ENCODE measurements at places on chromosomes 1 and 21.

- DNase-seq = no peak
Measured at GRCh38 chr1:27154469-27154990, 395 bp downstream of the SLC9A1 start.

DNA sequence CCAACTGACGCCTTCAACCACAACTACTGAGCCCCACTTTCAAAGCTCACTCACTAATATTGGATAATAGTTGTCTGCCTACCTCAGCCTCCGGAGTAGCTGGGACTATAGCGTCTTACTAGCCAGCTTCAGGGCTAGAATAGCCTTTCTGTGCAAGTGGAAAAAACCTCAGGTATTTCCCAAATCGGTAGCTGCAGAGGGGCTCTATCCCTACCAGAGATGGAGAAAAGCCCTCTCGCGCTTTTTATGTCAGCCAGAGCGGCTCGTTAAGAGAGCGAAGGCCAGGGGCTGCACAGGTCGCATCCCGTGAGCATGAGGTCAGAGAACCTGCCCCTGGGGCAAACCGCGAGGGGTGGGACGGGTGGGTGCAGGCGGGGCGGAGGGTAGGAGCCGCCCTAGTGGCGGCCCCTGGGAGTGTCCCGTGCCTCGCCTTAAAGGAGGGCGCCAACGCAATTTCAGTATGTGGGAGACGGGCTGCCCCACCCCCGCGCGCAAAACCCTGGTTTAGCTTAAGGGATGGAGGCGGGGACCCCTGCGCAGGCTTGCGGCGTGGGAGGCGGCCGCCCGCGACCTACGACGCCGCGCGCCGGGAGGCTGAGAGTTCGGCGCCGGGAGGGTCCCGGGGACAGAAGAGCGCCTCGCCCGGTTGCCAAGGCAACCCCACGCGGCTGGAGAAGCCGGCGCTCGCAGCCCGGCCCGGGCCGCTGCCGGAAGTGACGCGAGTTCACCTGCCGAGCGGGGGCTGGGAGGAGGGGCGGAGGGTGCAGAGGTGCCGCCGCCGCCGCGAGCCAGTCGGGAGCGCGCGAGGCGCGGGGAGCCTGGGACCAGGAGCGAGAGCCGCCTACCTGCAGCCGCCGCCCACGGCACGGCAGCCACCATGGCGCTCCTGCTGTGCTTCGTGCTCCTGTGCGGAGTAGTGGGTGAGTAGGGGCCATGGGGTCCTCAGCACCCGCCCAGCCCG is at the start of gene CXADR:
Gene CXADR, plus strand, starts transcription at position 791 of the 961 bp plus-strand sequence. Its CDS starts 87 bp downstream, at position 878.
- DNase-seq = peak; percentile 91

- DNase-seq = peak; percentile 48
Measured at GRCh38 chr21:19237608-19238007, 834.0 kb upstream of the TMPRSS15 start.

- no peak for DNase-seq
Measured at GRCh38 chr1:209323743-209324142, 259.8 kb upstream of the CAMK1G start.

DNA sequence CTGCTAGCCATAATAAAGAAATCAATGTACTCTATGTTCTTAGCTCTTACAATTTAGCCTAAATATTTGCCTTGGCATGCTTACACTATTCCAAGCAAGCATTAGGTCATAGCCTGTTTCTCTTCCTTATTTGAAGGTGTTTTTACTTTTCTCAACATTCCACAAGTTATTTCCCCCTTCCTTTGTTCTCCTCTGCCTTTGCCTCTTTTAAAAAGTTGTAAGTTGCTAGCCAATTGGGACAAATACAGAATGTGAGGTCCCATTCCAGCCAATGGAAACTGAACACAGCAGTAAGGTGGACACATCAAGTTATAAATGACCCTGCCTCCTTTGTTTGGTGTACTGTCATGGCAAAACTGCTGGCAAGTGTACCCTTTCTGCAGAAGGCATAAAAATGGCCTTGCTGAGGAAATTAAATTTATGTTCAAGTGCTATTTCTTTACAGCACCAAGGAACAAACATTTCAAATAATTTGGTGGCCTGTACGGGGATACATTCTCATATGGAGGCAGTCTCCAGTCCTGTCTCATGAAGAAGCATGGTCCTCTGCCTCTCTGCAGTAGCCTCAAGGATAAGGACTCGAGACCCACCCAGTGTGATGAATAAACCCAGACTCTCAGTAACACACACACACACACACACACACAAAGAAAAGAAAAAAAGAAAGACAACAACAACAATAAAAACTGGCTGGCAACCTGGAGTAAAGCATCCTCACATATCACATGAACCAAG is 28.8 kb upstream of the FMO1 start:
- no peak for DNase-seq

- DNase-seq = no peak
Measured at GRCh38 chr1:226309398-226310244, 657 bp upstream of the LIN9 start.

DNA sequence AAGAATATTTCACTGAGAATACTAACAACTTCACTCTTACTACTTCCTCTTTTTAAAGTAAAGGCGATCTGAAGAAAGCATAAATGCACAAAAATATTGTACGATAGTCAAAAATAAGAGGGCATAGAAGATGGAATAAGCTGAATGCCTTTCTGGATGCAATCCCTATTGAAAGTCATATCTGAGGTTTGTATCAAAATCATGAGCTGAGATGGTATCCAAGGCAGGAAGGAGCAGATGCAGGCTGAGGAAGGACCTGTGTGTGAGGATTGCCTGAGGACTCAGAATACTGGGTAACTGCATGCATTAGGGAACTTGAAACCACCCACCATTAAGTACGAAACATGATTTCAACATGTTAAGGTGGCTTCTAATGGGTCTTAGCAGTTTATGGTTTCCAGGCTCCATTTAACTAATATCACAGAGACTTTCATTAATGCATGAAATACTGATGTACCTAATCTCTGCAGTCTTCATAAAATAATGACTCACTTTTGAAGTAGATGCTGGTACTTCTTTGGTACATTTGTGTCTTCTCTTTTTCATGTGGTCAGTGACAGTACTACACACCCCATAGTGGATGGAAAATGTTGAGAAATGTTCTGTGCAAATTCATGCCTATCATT is 29.6 kb upstream of the RGS1 start:
- DNase-seq = no peak

DNA sequence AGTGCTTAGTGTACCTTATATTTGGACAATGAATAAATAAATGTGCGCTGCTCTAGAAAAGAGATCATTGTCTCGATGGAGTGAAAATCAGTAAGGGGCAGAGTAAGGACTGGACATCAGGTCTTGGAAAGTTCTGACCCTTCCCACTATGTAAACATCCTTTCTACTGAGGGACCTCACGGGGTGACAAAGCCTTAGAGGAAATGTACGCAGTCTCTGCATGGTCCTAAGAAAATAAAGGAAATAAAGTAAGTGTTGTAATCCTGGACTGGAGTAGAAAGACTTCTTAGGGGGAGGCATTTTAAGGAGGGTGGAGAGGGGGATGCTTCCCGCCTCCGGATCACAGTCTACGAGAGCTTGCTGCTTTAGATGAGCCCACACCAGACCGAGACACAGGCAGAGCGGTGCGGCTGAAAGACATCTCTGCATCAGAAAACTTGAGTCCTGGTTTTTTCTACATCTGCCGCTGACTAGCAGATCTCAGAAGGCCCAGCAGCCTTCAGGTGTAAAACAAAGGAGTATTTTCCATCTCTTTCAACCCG is 22.3 kb upstream of the GPR137B start:
- DNase-seq = no peak

DNA sequence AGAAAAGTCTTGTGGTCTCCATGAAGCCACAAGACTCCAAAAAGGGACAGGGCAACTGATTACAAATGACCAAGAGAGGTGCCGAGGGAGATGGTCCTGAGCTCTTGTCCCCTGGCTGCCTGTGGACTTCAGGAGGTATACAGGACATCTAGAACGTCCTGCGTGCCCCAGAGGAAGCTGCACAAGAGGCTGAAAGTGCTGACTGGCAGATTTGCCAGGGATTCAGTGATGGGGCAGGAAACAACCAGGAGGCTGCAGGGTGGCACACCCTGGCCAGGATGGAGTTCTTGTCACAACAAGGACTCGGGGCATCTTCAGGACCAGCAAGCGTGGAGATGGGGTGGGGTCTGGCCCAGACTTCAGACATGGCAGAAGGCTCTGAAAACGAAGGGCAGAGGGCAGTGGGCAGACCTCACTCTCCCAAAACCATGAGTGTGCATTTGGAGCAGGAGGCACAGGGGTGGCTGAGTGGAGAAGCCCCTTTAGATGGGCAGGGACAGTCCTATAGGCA is 13.4 kb upstream of the PKP1 start:
- no peak for DNase-seq

- DNase-seq = no peak
Measured at GRCh38 chr1:39165049-39165448, 39.4 kb upstream of the MACF1 start.

- DNase-seq = peak; percentile 59
Measured at GRCh38 chr1:76229279-76230005, 154.9 kb downstream of the ST6GALNAC3 start.

DNA sequence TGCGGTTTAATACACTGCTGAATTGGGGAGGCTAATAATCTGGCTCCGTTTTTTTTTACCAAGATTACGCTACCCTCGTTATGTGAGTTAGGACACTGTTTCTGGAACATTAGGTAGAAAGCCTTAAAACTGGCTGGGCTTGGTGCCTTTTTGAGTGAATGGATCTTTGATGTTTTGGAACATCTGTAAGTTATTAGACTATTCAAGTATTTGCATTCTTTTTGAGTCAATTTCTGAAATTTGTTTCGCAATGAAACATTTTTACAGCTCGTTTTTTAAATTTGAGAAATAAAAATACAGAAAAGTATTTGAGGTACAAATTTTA is 106.9 kb downstream of the LTN1 start:
- no peak for DNase-seq

DNA sequence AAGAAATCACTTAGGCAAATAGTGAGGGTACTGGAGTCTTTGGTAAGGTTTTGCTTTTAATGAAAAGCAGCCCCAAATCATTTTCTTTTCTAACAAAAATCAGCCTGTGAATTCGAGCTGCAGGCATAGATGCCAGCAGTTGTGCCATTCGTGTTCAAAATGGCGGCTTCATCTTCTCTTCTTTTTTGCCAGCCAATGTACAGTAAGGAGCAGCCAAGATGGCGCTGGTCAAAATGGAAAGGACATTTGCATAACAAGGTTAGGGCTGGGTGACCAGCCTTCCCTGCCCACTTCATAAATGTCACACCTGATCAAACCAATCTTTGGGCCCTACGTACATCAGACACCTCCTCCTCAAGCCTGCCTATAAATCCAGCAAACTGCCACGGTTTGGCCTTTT is 100.2 kb upstream of the RGS1 start:
- no peak for DNase-seq

- DNase-seq = peak; percentile 89
Measured at GRCh38 chr1:216723274-216723780, at the start of gene ESRRG. Gene ESRRG, minus strand, starts transcription at chr1:216723429. Its CDS starts 130 bp downstream, at chr1:216723299.

- DNase-seq = peak; percentile 10
Measured at GRCh38 chr1:245051349-245052221, 103.2 kb upstream of the KIF26B start.

- DNase-seq = no peak
Measured at GRCh38 chr1:221139991-221140390, 260.7 kb downstream of the HLX start.

DNA sequence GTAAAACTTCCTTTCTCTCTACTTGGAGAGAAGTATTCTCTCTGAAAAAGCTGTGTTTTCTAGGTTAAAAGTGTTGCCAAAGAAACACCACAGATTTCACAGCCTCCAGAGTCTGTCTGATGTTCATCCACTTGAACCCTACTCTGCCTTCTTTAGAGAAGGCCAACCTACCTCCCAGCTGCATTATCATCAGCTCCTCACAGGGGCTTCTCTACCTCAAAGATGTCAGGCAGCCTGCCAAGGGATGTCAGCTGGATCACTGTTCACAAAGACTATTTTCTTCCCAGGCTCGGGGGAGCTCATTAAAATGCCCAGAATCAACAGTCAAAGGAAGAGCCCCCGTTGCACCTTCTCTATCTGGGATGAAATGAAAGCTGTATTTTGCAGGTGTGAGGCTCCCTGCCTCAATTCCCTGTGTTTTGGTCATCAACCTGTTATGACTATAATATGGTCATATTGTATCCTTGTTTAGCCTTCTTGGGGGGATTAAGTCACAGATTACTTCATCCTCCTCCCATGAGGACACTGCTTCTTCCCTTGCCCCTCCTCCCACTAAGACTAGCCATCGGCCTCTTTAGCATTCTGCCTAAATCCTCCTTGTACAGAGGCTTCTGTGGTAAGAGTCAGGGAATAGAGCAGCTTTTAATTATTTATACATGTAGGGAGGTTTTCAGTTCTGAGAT is 25.7 kb downstream of the ANGPTL7 start:
- DNase-seq = peak; percentile 84

GRCh38 chr1:109618661-109619575 is 498 bp downstream of the GNAT2 start:
- no peak for DNase-seq

DNA sequence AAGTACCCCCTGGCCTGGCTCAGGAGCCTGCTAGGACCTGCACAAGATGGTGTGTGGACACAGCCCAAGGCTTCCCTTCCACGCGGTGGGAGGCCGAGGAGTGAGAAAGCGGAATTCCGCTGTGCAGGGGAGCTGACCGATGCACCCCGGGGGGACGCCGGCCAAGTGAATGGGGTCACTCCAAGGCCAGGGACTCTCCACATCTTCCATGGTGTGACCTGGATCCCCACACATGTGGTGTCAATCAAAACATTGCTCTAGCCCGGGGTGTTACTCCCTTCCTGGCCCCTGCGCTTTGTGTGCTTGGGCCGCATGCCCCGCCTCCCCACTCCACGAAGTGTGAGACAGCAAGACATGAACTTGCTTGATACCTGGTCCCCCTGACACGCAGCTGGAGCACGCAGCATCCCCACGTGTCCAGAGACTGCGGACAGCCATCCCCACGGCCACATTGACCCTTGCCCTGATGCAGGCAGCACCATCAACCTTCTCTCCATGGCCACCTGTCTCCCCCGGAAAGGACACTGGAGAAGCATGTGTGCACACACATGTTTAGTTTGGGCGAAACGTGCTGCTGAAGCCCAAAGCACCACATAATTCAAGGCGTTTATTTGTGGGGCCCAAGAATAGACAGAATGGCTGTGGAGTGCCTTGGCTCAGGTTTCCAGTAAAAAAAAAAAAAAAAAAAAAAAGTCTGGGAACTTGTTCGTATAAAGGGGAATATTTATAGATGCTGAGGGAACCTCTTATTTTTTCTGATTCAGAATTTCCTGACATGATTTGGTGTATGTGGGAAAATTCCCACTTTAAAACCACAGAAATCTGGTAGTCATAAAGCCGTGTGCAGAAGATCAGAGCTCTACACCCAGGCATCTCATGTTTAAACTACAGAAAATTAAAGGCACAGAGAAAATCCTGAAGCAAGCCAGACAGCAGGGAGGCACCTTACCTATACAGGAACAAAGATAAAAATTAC is 171.7 kb downstream of the HUNK start:
- DNase-seq = no peak

- no peak for DNase-seq
Measured at GRCh38 chr1:89627596-89627962, 5.3 kb upstream of the LRRC8C start.

GRCh38 chr1:92975551-92976232 is 14.4 kb upstream of the DIPK1A start:
- DNase-seq = no peak

GRCh38 chr1:153882296-153882912 is 40.4 kb downstream of the GATAD2B start:
- DNase-seq = no peak

GRCh38 chr1:193404236-193404635 is 217.8 kb upstream of the B3GALT2 start:
- DNase-seq = no peak

GRCh38 chr1:34685225-34685624 is 69.6 kb upstream of the GJB5 start:
- no peak for DNase-seq

GRCh38 chr1:11872545-11872944 is 13.8 kb upstream of the NPPB start:
- DNase-seq = no peak

Data from brain (organoid and tissue), 16 donors.